ENCODE measurements at places on chromosomes 4 and X.

- no peak for DNase-seq
Measured at GRCh38 chr4:158860856-158861255, 92.0 kb downstream of the FNIP2 start.

DNA sequence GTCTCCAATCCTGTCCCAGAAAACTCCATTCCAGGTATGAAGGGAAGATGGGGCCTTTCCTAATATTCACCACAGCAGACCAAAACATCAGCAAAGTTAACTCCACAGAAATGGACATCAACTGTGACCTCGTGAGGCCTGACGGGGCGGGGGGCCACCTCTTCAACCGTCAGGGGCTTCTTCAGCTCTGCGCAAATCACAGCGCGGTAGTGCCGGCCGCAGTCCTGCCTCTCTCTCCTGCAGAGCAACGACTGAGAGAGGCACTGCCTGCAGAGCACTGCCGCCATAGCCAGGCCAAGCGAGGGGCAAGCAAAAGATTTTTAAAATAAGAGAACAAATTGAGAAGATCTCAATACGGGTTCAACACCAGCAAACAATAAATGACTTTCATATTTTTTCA is 226.2 kb downstream of the STPG2 start:
- no peak for DNase-seq

- DNase-seq, result no peak
Measured at GRCh38 chr4:161186012-161186411, 977.8 kb downstream of the FSTL5 start.

DNA sequence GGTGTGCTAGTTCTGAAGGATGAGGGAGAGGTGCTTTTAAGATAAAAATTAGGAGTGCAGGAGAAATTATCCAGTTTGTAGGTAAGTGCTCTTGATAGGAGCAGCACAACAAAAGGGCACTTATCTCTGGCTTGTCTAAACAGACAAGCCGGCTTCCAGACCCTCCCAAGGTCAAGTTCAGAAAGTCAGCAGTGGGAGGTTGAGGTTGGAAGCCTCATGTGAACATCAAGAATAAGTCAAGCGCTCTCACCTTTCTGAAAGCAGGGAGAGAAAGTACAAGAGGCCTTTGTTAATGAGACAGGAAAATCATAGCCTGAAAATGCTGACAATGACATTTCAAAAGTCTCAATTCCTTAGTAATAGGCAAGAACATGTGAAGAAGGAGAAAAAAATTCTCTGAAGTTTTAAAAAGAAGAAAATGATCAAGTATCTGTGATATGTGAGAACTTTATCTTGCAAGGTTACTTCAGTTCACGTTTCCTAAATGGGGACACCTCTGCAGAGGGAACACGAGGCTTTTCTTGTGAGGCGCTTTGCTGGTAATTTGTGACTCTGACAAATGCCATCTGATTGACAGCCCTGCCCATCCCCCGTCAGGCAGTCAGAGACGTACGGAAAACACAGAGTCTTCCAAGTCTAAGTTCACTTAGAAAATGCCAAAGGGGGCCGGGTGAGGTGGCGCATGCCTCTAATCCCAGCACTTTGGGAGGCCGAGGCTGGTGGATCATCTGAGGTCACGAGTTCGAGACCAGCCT is 62.2 kb downstream of the TIGD2 start:
- DNase-seq, result no peak

DNA sequence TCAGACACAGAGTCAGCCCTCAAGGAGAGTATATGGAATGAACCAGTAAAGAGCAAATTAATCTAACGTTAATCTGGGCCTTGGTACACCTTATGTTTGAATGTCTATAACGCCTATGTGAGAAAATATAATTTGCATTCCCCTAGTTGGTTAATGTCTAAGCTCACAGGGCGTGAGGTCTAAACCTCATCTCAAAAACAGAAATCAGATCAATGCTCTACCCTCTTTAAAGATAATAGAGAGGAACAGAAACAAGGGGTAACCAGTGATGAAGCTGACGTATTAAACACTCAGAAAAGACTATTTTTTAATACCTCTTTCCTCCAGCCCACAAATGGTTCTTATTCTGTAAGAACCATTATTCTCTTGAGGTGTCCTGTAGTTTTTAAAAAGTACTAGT is 369.2 kb upstream of the NOCT start:
- no peak for DNase-seq

DNA sequence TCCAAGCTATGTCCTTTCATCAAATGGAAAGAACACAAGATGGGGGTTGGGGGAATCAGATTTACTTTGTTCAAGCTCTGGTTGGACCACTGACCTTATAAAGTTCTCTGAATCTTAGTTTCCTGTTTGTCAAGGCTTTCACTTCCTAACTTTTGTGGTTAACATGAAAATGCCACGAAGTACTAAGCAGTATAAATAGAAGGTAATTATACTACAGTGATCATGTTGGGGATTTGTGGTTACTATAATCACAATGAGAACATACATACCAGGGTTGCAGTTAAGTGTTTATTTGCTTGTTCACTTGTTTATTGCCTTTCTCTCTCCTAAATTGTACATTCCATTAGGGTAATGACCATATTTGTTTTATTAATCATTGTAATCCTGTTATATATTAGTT is 53.2 kb downstream of the SPRY1 start:
- no peak for DNase-seq

DNA sequence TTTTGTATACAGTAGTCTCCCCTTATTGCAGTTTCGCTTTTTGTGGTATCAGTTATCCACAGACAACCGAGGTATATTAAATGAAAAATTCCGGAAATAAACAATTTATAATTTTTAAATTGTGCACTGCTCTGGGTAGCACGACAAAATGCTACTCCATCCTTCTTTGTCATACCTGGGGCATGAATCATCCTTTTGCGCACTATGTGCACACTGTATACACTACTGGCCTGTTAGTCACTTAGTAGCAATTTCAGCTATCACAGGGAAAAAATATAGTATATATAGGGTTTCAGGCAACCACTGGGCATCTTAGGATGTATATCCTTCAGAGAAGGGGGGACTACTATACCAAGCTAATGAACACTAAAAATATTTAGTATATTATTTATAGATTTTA is 198.8 kb upstream of the FAT4 start:
- no peak for DNase-seq

DNA sequence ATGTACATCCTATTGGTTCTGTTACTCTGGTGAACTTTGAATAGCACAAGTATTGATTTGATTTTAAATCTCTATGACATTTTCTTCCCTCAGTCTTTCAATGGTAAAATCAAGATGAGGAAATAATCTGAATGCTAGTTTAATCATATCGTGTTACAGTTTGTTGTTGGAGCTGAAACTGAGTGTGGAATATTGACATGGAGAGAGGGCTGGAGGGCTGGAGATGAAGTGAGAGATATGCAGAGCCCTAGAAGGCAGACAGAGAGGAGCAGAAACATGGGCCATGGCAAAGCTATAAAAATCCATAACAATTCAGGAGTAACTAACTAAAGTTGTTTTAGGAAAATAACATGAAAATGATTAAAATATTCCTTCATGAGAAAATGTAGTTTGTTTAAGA is 141.1 kb downstream of the BANK1 start:
- no peak for DNase-seq

DNA sequence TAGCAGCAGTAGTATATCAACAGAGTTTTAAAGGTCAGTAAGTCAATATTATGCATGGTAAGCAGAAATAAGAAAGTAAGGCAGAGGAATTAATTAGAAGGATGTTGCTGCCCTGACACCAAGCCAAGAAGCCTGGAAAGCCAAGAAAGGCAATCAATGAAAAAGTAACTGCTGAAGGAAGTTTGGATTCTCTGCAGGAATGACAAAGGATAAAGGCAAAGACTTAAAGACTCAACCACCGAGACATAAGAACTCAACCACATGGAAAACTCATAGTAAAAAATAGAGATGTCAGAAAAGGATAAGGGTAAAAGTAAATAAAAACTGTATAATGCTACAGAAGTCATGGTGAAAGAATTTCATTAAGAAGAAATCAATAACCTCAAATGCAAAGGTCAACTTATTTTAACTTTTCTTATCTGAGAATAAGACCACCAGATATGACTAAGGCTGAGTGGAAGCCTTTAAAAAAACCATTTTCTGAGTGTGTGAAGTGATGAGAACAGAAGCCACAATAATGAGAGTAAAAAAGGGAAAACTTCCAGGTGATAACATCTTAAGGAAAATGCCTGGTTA is 55.2 kb downstream of the NEK1 start:
- DNase-seq, result no peak

- no peak for DNase-seq
Measured at GRCh38 chr4:75698162-75698962, 25.2 kb upstream of the G3BP2 start.

DNA sequence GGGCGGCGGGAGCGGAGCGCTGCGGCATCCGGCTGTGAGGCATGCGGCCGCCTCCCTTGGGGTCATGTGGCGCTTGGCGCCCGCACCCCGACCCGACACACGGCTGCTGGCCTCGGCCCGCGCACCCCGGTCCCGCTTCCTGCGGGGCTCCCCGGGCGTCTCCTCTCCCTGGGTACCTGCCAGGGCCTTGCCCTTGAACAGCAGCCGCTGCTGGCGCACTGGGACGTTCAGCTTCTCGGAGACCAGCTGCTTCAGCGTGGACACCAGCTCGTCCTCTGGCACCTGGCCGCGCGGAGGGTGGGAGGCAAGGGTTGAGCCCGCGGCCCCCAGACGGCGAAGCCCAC is 391 bp downstream of the UBL4A start:
- peak; percentile 76 for DNase-seq

- no peak for DNase-seq
Measured at GRCh38 chr4:85180533-85180932, 214.0 kb upstream of the WDFY3 start.

GRCh38 chr4:92305148-92305877 is 1.5 kb downstream of the GRID2 start:
- no peak for DNase-seq

- no peak for DNase-seq
Measured at GRCh38 chr4:37862961-37863360, 27.9 kb upstream of the TBC1D1 start.

DNA sequence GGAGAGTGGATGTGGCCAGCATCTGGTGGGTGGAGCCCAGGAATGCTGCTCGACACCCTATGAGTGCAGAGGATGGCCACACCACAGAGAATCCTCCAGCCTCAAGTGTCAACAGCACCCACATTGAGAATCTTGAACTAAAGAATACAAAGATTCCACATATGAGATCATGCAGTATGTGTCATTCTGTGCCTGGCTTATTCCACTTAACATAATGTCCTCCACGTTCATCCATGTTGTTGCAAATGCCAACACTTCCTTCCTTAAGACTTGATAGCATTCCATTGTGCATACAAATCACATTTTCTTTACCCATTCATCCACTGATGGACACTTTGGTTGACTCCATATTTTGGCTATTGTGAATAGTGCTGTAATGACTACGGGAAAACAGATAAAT is 145.8 kb downstream of the PRKX start:
- no peak for DNase-seq

DNA sequence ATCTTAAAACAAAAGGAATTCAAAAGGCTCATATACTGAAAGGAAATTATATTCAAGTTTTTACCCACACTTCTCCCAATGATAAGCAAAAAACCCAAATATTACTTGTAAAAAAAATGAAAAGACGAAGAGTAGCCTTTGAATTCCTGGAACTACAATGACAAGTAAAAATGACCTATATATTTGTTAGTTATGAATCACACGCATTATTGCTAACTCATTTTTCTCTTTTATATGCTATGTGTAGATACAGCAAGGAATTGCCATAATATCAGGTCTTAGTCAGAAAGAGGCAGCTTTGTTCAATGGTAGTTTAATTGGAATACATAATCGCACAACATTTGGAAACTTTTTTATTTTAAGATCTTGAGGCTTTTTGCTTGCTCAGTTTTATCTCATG is 22.7 kb upstream of the ASB5 start:
- DNase-seq, result no peak

GRCh38 chr4:183493246-183493645 is 11.6 kb upstream of the ING2 start:
- no peak for DNase-seq

- DNase-seq, result no peak
Measured at GRCh38 chrX:67604979-67605703, 61.3 kb downstream of the AR start.

- no peak for DNase-seq
Measured at GRCh38 chr4:176464748-176465147, 145.0 kb downstream of the SPCS3 start.

- DNase-seq, result no peak
Measured at GRCh38 chr4:19936476-19936875, 315.2 kb upstream of the SLIT2 start.

DNA sequence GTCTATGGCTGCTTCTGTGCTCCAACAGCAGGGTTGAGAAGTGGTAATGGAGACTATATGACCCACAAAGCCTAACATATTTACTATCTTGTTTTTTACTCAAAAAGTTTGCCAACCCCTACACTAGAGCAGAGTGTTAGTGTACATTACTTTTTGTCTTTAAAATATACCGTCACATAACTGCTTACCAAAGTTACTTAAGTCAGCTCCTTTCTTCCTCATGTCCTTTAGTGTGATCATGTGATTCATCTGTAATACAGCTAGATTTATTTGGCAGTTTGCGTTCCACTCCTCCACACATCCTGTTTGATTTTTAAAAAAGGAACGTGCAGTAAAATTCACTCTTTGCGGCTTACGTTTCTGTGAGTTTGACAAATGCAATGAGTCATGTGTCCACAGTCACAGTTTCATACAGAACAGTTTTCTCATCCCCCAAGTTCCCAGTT is 162.4 kb upstream of the GPRIN3 start:
- DNase-seq, result no peak

GRCh38 chr4:138630666-138631065 is 384.9 kb upstream of the NOCT start:
- no peak for DNase-seq

- no peak for DNase-seq
Measured at GRCh38 chrX:109533005-109533404, 3.6 kb upstream of the NXT2 start.

- DNase-seq, result no peak
Measured at GRCh38 chrX:3820167-3820566, 106.7 kb upstream of the PRKX start.

GRCh38 chr4:10526429-10527222 is 69.4 kb upstream of the ZNF518B start:
- DNase-seq, result no peak

Data from activated CD8-positive, alpha-beta memory T cell treated with anti-CD3 and anti-CD28 coated beads for 24 hours (primary cell).